Hematopoietic multipotent progenitor cell treated with erythropoietin and hydrocortisone succinate and interleukin-3 and kit ligand, for 15 days (in vitro differentiated cells): ENCODE measurements at places on chromosomes 4 and X.

GRCh38 chrX:100658941-100659381 lies 15.0 kb downstream of the SRPX2 start:
- no peak for DNase-seq

DNA sequence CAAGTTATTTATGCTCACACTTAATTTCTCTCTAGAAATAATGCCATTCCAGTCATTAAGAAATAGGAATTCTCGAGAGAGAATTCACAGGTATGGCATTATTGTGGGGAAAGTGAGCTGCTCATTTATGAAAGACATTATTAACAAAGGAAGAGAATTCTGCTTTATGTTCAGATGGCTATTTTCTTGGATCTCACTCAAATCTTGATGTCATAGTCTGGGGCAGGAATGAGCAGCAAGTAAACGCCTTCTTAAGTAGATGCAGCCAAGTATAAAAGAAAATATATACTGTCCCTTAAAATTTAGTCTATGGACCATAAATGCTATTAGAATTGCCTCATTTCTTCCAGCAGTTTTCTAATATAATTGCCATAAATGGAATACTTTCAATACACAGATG lies 58.2 kb upstream of the FBXW7 start:
- no peak for DNase-seq

GRCh38 chr4:167774646-167775045 lies 317.7 kb upstream of the ANXA10 start:
- DNase-seq, result no peak

DNA sequence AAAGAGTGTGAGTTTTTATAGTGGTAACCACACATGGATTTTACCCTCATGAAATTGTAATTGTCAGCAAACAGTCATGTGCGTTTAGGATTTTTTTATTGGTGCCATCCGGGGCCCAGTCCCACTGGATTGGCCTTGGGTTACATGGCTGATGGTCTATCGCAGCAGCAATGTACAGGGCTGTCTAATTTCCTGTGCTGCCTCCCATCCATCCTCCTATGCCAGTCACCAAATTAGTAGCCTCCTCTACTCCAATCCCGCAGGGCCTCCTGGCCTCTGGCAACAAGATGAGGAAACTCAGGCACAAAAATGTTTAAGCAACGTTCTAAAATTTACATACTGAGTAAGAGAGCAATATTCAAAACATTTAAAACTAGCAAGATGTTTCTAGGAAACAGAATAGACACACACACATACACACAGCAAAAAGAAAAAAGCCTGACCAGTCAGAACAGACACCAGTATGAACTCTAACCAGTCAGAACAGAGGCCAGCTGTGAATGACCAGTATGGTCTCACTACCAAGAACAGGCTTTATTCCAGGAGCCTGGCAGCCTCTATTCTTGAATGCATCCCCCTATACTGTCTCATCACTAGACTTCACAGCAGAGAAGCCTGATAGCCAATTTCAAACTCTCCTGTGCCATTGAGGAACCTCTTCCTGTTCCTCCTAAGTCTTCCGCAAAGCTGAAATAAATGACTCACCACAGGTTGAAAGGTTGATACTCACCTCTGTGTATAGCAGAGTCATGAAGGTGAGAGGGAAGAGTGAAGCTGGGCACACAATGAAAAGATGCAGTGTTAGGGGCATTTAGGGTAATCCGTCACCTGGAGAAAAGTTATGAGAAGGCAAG lies 42.6 kb downstream of the CHRNA9 start:
- DNase-seq, result no peak

DNA sequence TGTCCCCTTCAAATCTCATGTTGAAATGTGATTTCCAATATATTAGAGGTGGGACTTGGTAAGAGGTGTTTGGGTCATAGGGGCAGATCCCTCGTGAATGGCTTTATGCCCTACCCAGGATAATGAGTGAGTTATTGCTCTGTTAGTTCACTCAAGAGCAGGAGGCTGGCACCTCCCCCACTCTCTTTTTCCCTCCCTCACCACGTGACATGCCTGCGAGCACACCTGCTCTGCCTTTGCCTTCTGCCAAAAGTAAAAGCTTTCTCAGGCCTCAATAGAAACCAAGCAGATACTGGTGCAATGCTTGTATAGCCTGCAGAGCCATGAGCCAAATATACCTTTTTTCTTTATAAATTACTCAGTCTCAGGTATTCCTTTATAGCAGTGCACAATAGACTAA lies 286.3 kb upstream of the UGT8 start:
- DNase-seq, result no peak

- DNase-seq, result no peak
These were observed 92.6 kb downstream of the NXF2 start for GRCh38 chrX:102339312-102340298.

DNA sequence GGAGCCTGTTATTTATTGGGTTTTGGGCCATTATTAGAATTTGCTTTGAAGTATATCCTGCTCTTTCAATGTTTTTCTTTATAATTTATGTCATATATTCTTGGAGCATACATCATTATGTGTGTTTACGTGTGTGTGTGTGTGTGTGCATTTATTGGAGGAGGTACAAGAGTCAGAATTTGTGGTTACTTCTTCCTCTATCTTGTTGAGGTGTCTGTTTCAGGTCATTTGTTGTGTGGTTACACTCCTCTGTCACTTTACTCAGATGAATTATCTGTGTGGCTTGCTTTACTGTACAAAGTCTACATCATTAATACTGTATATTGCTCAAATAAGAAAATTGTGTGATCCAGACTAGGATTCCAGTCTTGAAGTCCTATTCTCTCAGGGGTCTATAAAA lies 1957.4 kb upstream of the TENM3 start:
- no peak for DNase-seq

- DNase-seq, result no peak
These were observed 49.5 kb downstream of the GK start for GRCh38 chrX:30702736-30703135.

DNA sequence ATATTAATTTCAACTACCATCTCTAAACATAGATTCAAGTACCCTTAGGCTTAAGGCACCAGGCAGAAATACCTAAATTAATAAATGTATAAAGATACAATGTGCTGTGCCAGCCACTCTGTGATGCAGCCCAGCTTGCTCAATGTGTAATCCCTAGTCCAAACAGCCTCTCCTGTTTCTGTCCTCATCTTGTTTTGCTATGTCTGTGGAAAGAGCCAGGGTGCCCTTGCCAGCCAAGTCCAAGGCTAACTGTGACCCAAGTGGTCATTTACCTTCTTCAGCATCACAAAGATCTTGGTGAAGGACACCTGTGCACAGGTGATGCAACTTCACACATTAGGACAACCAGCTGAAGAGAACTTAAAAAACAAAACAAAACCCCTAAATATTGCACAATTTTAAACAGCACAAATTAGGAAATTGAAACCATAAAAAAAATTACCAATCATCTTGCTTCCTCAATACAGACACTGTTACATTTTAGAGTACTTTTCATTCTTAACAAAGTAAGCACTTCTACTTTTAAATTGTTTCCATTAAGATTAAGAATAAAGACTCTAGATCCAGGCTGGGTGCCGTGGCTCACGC lies 89.6 kb downstream of the C4orf51 start:
- no peak for DNase-seq

DNA sequence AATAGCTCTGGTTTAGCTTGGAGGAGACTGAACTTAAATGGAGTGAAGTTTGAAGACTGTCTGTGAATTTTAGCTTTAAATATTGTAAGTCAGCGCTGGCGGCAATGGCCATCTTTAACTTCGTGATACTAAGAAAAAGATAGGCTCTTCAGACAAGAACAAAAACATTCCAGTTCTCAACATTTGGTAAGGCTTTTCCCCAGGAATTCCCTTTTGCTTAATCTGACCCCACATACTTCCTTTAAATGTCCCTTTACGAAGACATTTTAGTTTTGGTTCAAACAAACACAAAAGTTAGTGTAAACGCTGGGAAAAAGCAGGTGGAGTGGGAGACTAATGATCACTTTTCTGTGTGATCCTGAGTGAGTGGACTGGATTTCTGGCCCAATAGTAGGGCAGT lies 106.2 kb downstream of the MAML3 start:
- DNase-seq, result no peak

DNA sequence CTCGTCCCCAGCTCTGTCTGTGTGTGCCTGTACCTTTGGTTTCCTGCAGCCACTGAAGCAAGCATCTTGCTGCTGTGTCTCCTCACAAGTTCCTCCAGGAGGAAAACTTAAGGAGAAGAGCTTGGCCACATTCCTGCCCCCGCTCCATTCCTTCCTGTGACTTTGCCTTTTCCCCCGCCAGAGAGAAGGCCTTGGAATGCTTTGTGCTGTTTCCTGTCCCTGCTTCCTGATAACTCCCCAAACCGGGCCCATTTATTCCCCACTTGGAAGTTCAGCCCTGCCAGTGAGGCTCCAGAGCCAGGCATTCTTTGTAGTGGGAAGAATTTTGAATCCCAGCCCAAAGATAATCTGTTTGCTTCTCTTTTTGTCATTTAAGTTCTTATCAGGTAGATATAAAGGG lies 33.1 kb downstream of the SMIM10L2A start:
- no peak for DNase-seq

DNA sequence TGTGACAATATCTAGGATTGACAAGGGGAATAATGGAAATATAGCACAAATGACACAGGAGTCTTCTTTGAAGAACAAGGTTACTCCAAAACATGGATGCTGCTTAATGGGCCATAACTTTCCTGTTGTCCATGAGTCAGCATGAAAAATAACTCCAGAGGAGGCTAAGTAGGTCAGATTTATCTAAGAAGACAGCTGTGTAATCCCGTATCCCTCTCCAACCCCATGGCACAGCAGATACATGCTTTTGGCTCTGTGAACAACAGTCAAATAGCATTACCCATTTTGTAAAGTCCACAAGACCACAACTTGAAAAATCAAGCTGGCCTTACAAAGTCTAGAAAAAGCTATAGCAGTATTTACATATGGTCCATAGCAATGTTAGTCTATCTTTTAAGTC lies 2.1 kb upstream of the TMEM131L start:
- peak; percentile 92 for DNase-seq

DNA sequence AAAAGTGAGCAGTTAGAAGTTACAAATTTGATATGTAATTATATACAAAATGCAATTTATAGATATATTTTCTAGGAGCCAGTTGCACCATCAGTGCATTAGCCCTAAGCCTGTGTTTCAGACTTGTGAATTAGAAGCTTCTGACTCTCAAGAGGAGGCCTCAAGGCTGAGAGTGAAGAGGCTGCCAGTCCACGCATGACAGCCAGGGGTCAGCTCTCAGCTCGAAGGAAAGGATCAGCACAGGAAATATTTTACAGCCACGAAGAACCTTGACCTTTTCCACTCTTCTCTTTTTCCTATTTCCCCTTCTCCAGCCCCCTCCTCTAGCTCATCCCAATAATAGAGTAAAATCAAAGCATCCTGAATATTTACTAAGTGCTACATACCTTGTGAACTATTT lies 642.4 kb downstream of the TRIML1 start:
- no peak for DNase-seq

- DNase-seq, result no peak
These were observed 202.0 kb downstream of the RRAGB start for GRCh38 chrX:55919367-55920221.

GRCh38 chr4:98516042-98516440 lies 142.4 kb downstream of the TSPAN5 start:
- DNase-seq, result no peak

DNA sequence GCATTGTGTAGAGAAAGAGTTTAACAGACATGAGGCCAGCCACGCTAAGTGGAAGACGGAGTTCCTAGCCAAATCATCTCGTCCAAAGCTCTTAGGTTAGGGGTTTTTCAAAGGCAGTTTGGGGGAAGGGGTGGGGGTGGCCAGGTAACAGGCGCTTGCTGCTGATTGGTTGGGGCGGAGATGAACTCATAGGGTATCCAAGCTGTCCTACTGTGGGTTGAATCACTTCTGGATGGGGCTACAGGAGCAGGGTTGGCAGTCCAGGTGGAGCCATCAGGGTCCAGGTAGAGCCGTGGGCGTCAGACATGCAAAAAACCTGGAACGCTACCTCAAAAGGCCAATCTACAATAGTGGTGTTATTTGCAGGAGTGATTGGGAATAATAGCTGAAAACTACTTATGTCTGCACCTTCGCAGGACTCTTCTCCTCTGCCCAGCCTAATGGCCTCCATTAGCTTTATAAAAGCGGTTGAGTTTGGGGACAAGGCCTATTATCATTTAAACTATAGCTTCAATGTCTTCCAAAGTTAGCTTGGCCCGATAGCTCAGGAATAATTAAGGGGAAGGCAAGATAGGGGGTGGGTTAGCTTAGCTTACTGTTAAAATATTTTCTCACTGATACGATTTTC lies 579.6 kb downstream of the NLGN4X start:
- DNase-seq, result no peak

DNA sequence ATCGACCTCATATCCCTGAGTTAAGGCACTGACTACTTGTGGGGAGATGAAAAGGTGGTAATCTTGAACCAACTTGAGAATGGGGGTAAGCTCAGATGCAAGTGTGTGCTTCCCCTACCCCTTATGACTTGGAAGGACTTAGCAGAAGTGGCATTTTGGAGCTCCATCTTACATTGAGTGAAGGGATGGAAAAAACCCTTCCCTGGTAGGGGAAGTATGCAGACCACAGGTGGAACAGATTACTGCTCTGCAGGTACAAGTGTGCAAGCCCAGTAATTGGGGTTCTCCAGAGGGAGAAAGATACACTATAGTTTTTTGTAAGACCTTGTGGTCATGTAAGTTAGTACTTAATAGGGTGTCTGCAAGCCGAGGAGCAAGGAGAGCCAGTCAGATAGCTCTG lies 12.2 kb upstream of the WDR1 start:
- no peak for DNase-seq

- peak; percentile 16 for DNase-seq
These were observed 28.4 kb downstream of the ZNF185 start for GRCh38 chrX:152926279-152926678.

DNA sequence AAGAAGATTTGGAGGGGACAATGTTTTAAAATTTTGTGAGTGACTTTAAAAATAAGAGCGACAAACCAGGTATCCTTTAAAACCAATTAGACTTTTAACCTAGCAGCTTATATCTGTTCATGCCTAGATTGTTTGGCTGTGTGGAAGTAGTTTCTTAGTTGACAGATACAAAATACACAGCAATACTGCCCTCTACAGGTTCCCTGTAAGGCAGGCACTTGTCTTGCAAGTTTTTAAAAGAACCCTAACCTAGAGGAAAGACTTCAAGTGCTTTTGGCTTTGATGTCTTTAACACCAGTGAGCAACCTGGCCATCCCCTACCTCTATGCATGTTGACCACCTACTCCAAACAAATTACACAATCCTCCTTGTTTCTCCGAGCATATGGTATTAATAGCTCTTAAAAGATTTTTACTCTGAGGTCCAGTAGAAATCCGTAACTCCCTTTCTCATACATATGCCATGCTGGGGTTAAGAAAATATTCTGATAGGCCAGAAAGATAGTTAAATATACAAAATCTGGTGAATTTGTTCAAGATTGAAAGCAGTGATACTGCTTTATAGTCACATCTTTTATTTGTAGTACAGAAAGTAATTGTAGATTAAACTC lies 273.0 kb downstream of the ARHGAP24 start:
- DNase-seq, result peak; percentile 12

GRCh38 chrX:97629597-97629985 lies 745.9 kb downstream of the RPA4 start:
- no peak for DNase-seq
